ENCODE measurements at places on chromosomes 6 and 20.

DNA sequence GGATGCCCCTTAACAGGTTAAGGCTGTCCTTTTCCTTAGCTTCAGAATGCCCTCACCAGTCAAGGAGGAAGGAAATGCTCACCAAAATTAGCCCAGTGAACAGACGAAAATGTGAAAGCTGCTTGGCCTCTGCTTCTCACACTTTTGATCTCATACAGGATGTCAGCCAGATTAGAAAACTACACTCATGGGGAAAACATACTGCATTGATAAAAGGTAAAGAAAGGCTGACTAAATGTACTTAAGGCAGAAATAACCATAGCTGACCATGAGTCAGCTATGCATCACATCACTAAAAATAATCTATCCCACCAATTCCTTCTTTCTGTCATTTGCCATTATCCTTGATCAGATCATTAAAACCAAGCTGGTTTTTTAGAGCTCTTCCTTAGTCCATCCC, 198.4 kb upstream of the TENT5A start:
- DNase-seq = peak; percentile 21

- no peak for DNase-seq
These were observed 53.9 kb downstream of the CEBPB start for GRCh38 chr20:50244352-50245149.

DNA sequence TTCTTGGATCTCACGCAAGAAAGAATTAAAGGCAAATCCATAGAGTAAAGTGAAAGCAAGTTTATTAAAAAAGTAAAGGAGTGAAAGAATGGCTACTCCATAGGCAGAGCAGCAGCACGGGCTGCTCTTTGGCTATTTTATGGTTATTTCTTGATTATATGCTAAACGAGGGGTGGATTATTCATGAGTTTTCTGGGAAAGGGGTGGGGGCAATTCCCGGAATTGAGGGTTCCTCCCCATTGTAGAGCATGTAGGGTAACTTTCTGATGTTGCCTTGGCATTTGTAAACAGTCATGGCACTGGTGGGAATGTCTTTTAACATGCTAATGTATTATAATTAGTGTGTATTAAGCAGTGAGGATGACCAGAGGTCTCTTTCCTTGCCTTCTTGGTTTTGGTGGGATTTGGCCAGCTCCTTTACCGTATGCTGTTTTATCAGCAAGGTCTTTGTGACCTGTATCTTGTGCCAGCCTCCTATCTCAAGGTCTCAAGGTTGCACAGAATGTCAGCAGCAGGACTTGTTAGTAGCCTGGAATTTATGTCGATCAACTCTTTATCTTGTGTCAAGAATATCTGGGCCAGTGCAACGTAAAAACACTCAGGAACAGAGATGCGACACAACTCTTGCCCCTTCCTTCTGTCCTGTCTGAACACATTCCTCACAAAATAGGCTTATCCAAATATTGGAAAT, 931.4 kb downstream of the QKI start:
- no peak for DNase-seq

- peak; percentile 41 for DNase-seq
These were observed 535 bp upstream of the DNAAF9 start for GRCh38 chr20:3407771-3408637.

- DNase-seq = no peak
These were observed 28.7 kb downstream of the PYGB start for GRCh38 chr20:25276533-25277050.

DNA sequence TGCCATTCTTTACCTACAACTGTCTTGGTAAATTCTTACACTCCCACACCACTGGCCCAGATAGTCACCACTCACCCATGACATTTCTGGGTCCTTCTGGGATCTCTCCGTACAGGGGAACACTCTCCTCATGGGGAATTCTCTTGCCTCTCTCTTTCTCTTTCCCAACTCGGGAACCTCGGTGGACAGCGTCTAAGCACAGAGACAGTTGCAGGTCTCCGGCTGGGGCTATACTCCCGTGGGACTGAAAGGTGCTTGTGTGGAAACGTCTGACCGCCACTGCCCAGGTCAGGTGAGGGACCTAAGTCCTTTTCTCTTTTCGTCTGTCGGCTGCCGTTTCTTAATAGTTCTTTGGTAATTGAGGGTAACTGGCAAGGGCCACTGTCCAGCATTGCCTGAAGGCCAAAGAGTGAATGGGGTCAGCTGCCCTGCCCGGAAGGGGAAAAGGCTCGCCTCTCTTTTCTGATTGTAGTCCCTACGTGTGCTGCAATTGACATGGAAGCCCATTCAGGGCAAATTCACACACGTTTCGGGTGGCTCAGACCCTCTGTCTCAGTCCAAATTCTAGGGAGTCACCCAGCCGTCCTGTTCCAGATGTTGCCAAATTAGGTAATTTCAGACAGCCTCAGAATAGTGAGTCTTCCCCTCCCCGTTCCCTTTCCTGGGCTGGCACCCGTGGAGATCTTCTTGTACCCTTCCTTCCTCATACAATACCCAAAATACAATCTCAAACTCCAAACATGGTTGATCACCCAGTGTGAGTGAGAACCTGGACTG, 31.2 kb upstream of the RIPK1 start:
- DNase-seq = no peak

- DNase-seq = no peak
These were observed 179.0 kb upstream of the FOXA2 start for GRCh38 chr20:22763257-22763906.

DNA sequence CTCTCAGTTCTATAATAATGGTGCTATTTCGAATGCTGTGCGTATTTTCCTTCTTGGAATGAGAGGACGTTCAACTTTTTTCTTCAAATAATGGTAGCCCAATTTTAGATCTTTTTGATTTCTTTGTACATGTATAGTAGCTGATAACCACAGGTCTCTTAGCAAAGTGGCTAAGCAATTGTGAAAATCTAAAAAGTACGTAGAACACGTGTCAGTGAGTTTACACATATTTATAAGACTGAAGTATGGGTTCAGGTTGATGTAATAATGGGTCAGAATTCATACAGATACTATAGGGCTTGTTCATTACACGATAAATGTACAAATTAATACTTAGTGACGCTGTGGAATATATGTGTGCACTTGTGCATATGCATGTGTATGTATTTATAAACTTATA, 1.3 kb downstream of the SMIM13 start:
- no peak for DNase-seq

DNA sequence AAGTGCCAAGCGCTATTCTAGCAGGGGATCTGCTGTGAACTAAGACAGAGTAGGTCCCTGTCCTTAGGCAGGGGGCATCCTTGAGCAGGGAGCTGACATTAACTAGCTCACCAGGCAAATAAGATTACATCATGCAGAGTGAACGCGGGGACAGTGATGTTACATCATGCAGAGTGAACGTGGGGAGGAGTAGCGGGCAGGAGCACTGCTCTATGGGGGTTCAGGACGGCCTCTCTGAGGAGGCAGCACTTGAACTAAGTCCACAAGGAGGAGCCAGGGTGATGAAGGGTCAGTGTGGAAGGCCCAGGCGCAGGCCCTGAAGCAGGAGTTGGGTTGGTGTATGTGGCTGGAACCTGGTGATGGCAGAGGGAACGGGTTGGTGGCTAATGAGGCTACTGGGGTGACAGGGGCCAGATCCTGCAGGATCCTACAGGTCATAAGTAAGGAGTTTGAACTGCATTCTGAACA, 38.7 kb downstream of the KAT14 start:
- no peak for DNase-seq

DNA sequence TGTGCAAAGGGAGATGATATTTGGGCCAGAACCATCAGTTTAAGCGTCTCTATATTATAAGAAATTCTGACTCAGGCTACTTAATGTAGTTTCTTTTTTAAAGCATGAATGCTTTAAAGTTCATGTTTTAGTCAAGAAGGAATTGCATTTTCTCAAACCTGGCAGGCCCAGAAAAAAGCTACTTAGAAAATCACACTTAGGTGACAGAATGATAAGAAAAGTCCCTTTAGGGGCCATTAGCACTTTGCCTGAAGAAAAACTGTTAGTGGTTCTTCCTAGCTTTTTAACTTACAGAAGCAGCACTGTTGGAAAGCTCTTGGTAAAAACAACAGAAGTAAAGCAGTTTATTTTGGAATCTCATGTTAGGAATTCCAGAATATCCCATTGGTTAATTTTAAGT, 387.8 kb downstream of the PLCB1 start:
- DNase-seq = no peak

DNA sequence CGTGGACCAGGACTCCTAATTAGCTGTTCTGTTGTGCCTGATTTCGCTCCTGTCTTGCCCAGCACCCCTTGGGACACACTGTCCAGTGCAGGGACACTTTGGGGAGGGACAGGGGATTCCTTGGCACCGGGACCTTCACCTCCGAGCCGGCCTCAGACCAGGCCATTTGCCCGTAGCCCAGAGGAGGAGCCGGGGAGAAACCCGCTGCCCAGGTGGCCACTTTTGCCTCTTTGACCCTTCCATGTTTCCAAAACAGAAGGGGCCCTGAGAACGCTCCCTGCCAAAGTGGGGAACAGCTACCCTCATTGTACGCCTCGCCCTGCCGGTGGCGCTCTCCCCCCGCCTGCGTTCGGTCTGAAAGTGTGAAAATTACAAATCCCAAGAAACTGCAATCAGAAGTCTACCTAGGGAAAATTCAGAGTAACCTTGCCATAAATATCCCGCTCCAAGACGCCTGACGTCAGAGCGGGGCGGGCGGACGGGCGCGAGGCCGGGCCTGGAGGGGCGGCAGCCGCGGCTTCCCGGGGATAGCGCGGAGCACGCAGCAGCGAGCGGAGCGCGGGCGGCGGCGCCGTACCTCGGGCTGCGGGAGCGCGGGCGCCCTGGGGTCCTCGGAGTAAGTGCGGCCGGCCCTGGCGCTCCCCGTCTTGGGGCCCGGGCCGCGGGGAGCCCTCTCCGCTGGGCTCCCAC, at the start of gene DAAM2:
Gene DAAM2 (plus strand): TSS at position 527 of the 690 bp plus-strand sequence. CDS start 63,927 bp downstream, outside the sequence.
- DNase-seq = no peak

- DNase-seq = no peak
These were observed 10.8 kb downstream of the SLC4A11 start for GRCh38 chr20:3227936-3228749.

GRCh38 chr20:50276119-50277063, 85.8 kb downstream of the CEBPB start:
- no peak for DNase-seq

GRCh38 chr20:61321481-61321880, 69.4 kb downstream of the CDH4 start:
- DNase-seq = no peak

DNA sequence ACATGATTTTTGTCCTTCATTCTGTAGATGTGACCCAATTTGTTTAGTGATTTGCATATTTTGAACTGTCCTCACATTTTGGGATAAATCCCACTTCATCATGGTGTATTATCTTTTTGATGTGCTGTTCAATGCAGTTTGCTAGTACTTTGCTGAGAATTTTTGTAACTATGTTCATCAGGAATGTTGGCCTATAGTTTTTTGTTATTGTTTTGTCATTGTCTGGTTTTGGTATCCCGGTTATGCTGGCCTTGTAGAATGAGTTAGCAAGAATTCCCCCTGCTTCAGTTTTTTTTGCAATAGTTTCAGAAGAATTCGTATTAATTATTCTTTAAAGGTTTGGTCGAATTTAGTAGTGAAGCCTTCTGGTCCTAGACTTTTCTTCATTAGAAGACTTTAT, 11.9 kb downstream of the KIF25 start:
- DNase-seq = no peak

DNA sequence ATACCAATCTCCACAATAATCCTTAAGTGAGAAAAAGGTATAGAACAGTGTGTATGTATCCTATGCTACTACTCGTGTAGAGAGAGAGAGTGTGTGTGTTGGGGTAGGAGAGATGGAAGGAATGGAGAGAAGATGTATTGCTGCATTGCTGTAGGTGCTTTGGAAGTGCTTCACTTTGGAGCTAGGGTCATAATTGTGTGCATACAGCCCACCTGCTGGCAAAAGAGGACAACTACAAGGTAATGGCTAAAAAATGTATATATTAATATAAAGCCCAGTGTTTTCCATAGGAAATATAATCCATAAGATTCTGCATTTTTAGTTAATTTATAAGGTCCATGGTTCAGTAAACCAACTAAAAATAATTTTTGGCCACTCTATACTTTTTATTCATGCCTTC, 36.1 kb downstream of the SERAC1 start:
- DNase-seq = no peak

DNA sequence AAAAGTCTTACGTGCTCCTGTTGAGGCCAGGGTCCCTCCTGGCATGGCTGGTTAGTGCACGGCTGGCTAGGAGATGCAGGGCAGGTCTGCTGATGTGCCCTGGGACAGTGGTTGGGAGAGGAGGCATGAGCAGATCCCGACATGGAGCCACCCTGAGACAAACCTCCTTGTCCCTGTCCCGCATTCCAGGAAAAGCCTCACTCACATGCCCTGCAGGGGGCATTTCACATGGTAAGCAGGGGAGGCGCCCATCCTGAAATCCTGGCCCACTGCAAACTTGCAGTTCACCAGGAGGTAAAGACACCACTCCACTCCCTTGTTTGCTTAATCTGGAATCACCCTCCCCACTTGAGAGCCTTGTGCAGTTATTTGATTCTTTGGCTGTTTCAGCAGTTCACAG, 116.7 kb upstream of the SLC24A3 start:
- no peak for DNase-seq

DNA sequence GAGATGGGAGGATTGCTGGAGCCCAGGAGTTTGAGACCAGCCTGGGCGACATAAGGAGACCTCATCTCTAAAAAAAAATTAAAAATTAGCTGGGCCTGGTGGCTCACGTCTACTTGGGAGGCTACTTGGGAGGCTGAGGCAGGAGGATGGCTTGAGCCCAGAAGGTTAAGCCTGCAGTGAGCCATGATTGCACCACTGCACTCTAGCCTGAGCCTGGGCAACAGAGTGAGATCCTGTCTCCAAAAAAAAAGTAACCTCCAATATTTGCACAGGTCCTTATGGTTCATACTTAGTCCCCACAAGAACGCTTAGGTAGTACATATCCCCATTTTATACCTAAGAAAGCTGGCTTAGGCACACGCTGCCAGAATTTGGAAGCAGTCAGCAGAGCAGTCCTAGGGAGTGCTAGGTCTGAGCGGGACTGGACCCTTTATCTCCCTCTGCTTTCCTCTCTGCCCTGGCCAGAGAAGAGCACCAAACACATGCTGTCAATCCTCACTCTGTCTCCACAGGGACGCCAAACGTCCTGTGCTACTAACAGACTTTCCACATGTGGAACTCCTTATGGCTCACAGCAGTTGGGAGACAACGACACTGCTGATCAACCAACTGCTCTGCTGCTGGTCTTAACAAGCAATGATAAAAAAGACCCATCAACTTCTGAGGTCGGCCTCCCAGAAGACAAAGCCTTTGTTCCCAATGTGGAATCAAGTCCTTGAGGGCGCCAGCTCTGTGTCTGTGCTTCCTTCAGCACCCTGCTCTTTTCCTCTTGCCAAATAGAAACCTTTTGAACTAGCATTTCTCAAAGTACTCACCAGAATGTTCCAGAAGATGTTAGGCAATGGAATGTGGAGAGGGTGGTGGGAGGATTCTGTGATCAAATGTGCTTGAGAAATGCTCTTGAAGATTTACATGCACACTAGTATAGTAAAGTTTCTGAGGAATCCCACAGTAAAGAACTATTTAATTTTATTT, 226.3 kb upstream of the DTNBP1 start:
- DNase-seq = no peak

Measured in stromal cell of bone marrow (primary cell).